Suppressor macrophage (primary cell): ENCODE measurements at places on chromosomes 7 and 10.
A peak's percentile ranks its signal among the peaks of the same experiment; 100 is the strongest.

DNA sequence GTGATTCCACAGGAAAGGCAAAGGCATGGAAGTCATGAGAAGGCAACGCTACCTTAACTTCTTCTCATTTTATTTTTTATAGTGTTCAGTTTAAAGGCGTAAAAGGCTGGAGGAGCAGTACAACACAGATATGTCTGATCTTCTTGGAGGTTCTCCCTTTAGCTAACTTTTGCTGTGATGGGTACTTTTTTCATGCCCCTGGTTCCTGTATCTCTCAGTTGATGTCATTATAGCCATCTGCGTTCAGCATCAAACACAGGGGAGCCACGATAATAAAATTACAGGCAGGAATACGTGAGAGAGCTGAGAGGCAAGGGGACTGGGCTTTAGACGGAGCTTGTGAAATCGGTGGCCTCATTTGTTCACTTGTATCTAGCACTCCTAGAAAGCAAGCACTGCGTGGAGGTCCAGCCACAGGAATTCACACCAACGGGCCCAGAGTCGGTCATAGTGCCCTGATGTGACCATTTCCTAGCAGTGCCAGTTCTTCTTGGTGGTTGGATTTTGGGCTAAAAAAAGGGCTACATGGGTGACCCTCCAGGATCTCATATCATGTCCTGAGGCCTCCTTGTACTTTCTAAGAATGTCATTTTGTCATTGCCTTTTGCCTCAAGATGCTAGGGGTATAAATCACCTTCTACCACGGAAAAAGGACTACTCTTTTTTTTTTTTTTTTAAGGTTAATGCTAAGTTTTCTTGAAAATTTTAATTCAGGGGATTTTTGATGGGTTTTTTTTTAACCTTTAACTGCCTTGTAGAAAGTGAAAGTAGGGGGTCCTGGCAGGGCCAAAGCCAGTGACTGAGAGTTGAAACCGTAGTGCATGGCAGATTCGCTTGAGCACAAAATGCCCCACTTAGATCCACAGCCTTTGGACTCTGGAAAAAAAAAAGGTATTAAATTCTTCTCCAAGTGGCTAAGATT, 191.5 kb downstream of the CELF2 start:
- no peak for DNase-seq

DNA sequence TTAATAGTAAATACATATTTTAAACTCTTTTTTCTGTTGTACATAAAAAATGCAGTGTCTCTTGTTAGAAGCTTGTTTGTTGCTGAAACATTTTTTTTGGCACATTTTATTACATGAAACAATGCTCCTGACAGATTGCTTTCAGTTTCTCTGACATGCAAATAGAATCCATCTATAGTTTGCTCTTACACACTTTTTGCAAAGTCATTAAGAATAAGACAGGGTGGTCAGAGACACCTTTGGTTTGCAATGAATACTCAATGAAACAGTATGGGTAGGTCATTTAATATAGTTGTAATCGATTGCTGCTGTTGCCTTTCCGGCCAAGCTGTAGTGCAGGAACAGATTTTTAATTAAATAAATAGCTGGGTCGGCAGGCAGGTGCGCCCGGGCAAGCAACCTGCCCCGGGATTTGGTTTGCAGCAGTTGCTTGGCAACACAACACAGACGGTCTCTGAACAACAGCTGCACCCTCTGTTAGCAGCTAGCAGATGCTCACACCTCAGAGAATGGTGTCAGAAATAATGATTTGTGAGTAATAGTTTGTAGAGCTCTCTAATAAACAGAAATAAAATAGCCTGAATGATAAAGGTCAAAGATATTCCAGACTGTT, 115.7 kb upstream of the CACNA2D1 start:
- DNase-seq = no peak

DNA sequence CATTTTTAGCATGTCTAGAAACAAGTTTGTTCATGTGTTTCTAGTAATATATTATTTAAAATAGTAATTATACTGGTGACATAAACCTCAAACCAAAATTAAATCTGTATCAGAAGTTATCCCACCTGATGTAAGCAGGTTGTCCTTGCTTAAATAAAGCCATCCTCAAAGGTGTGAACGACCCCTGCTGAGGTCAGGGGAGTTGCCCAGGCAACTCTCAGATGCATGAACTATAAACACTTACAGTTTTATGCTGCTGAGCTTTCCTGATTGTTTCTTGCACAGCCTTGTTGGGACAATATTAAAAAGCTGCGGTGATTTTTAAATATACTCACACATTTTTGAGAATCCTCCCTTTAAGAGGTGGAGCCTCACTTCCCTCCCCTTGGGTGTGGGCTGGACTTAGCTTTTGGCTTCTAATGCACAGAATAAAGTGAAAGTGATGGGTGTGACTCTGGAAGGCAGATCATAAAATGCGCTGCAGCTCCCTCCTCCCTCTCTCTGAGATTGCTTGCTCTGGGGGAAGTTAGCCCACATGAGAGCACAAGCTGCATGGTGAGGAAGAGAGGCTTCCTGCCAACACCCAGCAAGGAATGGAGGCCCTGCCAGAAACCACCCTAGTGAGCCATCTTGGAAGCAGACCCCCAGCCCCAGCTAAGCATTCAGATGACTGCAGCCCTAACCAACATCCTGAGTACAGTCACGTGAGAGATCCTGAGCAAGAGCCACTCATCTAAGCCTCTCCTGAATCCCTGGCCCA, 152.7 kb downstream of the SKIDA1 start:
- peak; percentile 70 for DNase-seq

DNA sequence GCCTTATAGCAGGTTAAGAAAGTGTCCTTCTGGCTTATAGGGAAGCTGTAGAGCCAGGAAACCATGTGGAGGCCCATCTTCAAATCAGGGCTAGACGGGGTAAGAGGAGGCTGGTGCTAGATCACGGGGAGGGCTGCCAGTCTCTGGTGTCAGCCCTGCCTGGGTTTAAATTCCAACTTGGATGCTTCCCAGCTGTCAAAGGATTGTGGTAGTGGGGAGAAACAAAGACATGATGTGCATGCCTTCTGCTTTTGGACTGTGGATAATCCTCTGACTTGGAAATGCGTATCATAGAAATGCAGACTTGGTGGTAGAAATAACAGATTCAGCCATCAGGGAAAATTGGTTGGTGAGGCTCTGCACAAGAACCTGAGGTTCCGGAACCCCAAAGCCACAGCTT, 325.6 kb downstream of the PHTF2 start:
- DNase-seq = no peak

DNA sequence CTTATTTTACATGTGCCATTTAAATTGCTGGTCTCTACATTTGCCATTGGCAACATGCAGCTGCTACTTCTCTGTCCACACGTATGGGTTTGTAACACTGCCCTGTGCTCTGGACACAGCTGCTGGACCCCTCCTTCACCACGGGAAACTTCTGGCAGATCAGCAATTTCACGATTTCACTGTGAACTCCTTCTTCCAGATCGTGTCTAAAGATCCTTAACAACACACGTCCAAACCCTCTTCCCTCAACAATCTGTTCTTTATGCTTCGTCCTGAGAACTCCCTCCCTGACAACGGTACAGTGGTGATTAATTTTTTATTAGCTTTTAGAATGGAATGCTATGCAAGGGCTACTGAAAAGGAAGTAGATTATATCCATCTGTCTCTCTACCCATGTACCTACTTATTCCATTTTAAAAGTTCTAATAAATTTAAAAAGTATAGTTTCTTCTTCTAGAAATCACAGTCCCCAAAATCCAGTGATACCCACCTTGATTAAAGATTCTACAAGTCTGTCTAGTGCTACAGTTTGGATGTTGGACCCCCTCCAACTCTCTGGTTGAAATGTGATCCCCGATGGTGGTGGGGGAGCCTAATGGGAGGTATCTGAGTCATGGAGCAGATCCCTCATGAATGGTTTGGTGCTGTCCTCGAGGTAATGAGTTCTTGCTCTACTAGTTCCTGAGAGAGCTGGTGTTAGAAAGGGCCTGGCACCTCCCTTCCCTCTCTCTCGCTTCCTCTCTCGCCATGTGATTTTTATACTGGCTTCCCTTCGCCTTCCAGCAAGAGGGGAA, 81.0 kb downstream of the KIAA1549 start:
- peak; percentile 3 for DNase-seq

DNA sequence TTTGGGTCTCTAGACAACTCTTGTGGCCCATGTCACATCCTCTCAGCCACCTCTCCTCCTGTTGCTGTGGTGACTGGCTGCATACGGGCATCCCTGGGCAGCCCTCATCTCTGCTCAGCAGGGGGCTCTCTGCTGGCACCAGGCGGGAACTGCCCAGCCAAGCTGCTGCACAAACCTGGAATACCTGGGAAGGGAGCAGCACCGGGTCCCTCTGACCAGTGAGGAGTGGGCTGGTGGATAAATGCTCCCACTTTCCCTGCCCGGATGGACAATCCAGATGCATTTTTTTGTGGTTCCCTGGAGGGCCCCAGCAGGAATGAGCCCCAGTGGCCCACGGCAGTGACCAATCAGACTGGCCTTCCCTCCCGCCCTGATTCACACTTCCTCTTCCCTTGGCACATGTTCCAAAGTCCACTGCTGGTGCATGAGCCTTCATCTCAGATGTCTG, 21.9 kb downstream of the GRID1 start:
- DNase-seq = peak; percentile 61

DNA sequence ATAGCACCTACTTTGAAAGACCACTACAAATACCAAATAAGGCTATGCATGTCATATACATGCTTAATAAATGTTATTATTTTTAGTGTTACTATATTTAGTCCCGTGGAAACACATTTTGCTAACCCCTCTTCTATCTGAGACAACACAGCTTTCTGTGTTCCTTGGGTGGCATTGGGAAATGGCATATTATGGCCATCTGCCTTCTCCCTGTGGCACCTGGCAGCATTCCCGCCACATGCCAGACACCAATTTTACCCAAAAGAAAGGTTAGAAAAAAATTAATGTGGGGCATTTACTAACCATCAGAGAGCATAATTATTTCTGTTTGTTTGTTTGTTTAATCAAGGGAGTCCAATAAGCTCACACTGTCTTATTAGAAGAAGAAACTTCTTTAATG, 168.6 kb upstream of the ETV1 start:
- no peak for DNase-seq

DNA sequence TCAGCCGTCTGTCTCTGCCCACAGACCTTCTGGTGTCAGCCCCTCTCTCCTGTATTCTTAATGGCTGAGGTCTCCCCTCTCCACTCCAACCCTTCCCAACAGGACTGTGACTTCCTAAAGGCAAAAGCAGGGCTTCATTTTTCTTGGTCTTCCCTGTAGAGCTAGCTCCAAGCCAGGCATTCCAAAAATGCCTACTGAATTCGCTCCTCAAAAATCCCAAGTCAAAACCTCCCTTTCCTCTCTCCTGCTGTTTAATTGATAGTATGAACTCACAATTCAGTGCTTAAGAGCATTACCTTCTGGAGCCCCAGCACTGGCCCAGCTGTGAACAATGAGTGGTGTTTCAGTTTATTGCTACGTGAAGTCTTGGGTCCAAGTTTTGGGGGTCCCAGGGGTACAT, 628.4 kb downstream of the PARD3 start:
- no peak for DNase-seq

- no peak for DNase-seq
These were observed 3.9 kb downstream of the DOCK1 start for GRCh38 chr10:126909147-126909546.
